GM10248 (cell line): ENCODE measurements at places on chromosomes 12 and 14.

- no peak for DNase-seq
These were observed 11.5 kb upstream of the ITGA5 start for GRCh38 chr12:54430471-54431069.

- DNase-seq = no peak
These were observed 5.0 kb downstream of the RNASE9 start for GRCh38 chr14:20555845-20556244.

GRCh38 chr14:69241577-69241976 is 18.4 kb upstream of the GALNT16 start:
- no peak for DNase-seq

DNA sequence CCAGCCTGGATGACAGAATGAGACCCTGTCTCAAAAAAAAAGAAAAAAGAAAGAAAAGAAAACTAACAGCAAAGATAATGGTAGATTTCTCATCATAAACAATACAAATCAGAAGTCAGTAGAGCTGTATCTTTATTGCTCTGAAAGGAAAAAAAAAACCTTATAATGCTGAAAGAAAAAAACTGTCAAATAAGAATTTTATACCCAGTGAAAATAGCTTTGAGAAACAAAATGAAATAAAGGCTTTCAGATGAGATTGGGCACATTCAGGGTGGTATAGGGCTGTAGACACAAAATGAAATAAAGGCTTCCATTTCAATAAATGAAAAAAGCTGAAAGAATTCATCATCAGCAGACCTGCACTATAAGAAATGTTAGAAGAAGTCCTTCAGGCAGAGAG is 105.0 kb upstream of the FOXN3 start:
- no peak for DNase-seq
